ENCODE measurements at places on chromosomes 1 and 21. TPM values are rescaled to one million over a fixed set of nuclear protein-coding genes. Genes with fewer than 3 reads are reported as not detected.

CROCC gene
- 30.5 TPM for total RNA-seq

S100A13 gene
- 225 TPM for total RNA-seq

DNA sequence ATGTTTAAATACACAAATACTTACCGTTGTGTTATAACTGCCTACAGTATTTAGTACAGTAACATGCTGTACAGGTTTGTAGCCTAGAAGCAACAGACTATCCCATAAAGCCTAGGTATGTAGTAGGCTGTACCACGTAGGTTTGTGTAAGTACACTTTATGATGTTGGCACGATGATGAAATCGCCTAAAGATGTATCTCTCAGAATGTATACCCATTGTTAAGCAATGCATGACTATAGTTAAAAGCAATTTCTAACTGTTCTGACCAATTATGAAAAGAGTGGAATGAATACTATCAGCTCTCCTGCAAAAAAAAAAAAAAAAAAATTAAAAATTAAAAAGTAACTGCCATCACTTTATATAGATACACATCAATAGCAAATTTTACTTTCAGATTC is 11.4 kb downstream of the HP1BP3 start:
- DNase-seq = no peak

GRCh38 chr21:16205527-16205926 is 475.7 kb downstream of the USP25 start:
- no peak for DNase-seq

DNA sequence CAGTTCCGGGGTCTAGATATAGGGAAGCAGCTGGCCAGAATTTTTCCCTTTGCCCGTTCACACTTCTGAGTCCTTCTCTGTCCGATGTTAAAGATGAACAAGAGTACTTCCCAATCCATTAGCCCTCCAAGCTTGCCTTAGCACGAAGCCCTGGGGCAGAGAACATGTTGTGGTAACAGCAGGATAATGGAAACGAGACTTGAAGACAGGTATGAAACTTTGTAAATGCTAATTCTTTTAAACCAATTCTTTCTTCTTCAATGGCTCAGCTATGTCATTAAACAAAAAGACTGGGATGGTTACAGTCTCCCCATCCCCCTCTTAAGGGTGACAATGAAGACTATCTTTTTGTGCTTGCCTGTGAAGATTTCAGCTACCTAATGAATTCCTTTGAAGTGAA is 218.5 kb downstream of the PLA2G4A start:
- DNase-seq = no peak

DNA sequence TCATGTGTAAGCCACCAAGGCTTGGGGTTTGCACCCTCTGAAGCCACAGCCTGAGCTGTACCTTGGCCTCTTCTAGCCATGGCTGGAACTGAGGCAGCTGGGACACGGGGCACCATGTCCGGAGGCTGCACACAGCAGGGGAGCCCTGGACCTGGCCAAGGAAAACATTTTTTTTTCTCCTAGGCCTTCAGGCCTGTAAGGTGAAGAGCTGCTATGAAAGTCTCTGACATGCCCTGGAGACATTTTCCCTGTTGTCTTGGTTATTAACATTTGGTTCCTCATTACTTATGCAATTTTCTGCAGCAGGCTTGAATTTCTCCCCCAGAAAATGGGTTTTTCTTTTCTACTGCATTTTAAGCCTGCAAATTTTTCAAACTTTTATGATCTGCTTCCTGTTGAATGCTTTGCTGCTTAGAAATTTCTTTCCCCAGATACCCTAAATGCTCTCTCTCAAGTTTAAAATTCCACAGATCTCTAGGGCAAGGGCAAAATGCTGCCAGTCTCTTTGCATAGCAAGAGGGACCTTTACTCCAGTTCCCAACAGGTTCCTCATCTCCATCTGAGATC is 295.8 kb downstream of the LTN1 start:
- DNase-seq = no peak

GRCh38 chr1:1421147-1421906 is at the start of gene ANKRD65:
TSS of gene ANKRD65 (minus strand) at chr1:1421276. CDS start at chr1:1421005, 271 bp downstream.
- no peak for DNase-seq

GRCh38 chr1:201606623-201607022 is 67.7 kb downstream of the NAV1 start:
- DNase-seq = no peak

- DNase-seq = no peak
Measured at GRCh38 chr1:93546162-93546863, 98.4 kb downstream of the FNBP1L start.

DNA sequence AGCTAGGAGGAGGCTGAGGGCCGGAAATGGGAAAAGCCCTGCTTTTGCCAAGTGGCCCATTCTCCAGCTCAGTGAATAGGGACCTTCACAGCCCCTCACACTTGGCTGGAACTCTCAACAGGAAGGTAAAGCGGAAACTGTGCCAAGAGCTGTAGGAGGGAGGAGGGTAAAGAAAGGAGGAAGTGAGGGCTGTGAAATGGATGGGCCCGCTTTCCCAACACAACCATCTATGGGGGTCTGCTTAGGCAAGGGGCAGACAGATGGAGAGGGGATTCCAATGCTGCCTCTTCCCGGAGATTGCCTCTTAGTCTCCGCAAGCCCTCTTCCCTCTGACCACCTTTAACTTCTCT is 5.2 kb downstream of the INKA2 start:
- DNase-seq = no peak

DNA sequence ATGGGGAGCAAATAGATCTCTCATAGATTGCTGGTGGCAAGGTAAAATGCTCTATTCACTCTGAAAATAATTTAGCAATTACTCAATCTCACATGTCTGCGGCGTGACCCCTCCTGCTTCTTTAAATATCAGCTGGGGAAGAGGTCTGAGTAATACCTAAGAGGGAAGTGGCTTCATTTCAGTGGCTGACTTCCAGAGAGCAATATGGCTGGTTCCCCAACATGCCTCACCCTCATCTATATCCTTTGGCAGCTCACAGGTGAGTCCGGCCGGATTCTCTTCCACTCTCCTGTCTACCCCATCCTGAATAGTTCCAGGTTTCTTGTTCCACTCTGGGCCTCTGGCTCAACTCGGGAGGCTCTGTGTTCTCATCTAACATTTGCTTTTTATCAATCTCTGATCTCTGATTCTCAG is at the start of gene SLAMF7:
SLAMF7 (plus strand) TSS at position 150 of the 414 bp plus-strand sequence; CDS start at position 205, 55 bp downstream.
- DNase-seq = no peak
